Activated T-helper 1 cell treated with Interleukin-2 at 50 U/mL for 16 hours (primary cell): ENCODE measurements at places on chromosomes 5 and 9.

DNA sequence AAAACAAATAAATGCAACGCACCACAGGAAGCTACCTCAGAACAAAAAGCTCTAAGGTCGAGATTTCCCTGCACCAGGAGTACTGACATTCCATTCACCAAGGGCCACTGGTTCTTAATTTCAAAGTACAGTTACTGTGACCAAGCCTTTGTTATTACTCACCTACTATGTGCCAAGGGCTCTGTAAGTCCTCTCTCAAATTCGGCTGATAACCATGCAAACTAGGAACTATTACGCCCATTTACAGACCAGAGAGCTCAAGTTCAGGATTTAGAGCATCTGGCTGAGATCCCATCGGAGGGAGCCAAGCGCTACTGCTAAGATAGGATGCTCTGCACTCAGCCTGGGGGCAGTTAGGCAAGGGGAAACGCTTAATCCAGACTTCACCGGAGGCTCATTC is 5.6 kb downstream of the MYO10 start:
- DNase-seq, result no peak

- no peak for DNase-seq
These were observed 68.2 kb upstream of the TBCA start for GRCh38 chr5:77844373-77844622.

DNA sequence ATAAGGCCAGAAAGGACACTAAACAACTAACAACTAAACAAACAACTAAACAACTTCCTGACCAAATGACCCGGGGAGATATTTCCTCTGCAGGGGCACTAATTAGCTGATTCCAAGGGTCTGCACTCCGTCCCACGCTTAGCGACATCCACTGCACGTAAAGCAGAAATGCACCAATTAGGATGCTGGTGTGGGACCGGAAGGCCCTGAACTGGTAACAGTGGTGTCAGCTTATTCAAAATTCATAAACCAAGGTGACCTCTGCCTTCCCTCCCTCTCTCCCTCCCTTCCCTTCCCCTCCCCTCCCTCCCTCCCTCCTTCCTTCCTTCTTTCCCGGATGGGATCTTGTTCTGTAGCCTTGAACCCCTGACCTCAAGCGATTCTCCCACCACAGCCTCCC is 9.6 kb downstream of the RASGEF1C start:
- no peak for DNase-seq

GRCh38 chr9:80867731-80868130 is 821.6 kb downstream of the TLE1 start:
- DNase-seq, result no peak

DNA sequence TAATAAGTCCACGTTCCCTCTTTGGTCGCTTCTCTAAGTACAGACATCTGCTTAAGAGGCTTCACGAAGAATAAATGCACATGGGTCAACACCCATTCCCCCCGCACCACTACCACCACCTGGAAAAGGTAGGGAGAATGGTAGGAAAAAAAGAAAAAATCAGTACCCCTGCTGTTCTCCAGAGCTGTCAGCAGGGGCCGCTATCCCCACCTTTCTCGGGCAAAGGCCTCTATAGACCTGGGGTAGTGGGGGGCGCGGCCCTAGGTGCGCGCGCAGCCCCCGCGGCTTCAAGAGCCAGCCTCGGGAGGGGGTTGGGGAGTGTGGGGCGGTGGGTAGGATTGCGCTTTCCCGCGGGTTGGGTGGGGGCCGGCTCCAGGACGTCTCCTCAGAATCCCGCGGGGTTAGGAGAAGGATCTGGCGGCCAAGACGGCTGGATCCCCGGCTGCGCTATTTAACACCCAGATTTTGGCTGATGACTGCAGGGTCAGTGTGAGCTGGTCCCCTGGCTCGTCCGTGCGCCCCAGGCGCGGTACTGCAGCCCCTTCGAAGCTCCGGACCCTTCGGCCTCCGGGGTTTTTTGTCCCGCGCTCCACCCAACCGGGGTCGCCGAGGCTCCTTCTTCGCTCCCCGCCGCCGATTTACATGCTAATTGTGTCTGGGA is 1.6 kb upstream of the SEMA6A start:
- DNase-seq, result no peak

- no peak for DNase-seq
These were observed 29.8 kb downstream of the NCS1 start for GRCh38 chr9:130201974-130202373.

- DNase-seq, result no peak
These were observed 282.6 kb downstream of the SMARCA2 start for GRCh38 chr9:2297771-2298170.

DNA sequence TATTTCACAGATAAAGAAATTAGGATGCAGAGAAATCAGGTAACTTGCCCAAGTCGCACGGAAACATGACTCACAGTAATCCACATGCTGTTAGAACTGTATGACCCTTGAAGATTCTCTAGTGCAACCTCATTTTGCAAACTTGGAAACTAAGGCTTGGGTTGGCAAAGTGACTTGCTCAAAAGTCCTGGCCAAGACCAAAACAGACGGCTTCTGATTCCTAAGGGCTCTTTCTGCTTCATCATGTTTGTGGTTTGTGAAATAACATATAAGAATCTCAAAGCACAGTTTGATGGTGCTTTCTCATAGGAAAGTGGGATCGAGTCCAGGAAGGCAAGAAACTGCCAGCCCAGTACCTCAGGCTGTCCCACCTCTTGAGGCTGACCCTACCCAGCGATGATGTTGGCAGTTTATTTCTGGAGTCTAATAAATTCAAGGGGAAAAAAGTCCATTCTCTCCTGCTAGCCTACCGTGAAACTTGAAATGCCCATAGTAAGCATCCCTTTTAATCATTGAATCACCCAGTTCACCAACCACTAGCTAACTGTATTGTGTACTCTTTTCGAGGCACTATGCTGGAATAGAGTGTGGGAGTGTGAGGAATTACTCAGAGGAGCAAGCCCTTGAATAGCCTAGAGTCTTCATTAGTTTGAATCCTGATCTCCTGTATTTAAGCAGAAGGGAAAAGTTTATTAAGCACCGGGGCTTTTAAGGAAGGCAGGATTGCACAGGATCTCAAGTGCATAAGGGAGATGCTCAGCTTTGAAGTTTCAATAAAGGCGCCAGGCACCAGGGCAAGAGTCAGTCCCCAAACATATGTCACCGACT is 14.1 kb downstream of the CAPSL start:
- no peak for DNase-seq

DNA sequence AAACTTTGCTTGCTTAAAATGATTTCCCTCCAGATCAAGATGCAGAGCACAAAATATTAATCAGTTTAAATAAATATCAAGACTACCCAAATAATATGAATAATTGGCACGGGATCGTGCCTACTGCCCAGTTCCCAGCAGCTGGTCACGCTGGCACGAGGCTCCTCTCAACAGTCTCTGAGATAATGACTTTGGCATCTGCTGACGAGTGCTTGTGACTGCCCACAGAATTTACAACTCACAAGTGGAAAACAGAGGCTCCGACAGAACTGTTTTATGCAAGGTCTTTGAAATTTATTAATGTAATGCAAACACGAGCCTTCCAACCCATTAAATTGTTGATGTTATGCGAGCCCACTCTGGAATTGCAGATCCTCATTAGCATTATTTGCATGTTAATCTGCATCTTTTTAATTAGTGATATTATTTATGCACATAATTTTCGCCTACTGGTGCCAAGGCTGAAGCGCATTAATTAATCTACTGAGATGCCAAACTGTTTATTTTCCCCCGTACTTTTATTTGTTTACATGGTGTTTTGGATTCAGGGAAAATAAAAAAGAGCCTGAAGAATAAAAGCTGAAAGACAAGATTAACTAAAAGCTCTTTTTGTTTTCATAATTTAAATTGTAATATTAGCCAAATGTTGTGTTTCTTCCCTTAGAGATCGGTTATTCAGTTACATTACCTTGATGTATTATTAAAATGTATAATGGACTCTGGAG is 369.3 kb upstream of the IRX1 start:
- DNase-seq, result no peak

DNA sequence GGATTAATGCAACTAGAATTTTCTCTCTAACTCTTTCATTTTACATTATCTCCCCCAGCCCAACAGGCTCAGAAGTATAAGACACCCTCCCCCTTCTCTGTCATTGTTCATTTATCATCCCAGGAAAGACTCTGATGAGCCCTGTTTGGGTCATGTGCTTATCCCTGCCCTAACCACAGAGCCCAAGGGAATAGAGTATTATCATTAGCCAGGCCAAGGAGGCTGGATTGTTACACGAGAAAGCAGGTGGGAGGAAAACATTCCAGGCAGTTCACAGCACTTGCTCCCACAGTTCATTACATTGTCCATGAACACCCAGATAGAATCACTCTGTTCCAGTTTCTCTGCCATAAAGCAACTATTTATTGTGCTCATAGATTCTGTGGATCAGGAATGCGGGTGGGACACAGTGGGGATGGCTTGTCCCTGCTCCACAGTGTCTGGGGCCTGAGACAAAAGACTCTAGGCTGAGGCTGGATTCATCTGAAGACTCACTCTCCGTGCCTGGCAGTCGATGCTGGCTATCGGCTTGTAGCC is 59.5 kb upstream of the TMEM215 start:
- no peak for DNase-seq

- DNase-seq, result no peak
These were observed 246.8 kb downstream of the ARRDC3 start for GRCh38 chr5:91136271-91136670.

- DNase-seq, result no peak
These were observed 398.1 kb downstream of the MAN2A1 start for GRCh38 chr5:110087829-110088228.

DNA sequence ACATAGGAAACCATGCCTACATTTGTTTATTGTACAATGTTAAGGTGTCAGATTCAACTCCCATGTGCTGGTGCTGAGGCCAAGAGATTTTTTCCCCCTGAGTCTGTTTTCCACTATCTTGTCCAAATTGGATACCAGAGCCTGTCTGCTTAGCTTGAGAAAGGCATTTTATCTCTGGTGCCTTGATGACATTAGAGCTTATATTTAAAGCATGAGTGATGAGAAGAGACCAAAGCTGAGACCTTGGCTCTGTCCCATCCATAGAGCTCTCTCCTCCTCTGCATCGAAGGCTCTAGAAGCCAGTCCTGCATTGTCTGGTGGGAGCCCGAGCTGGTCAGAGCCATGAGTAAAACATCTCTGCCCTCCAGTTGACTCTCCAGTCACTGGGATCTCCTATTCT is 10.4 kb upstream of the PPP2CA start:
- no peak for DNase-seq

DNA sequence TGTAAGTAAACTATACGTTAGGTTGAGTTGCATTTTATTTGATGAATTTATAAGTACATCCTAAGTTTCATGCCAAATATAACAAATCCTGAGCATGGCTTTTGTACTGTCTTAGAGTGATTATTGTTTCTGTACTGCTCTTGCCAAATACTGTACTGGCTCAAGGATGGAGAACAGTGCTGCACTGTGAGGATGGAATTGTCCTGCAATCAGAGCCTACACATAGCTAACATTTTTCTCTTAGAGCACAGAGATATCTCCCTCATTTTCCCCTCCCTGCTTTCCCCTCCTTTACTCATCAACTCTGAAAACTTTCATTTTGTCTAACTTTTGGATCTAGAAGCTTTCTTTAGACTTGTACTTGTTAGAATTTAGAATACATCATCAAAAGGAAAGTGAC is 28.3 kb downstream of the LRRC70 start:
- no peak for DNase-seq

DNA sequence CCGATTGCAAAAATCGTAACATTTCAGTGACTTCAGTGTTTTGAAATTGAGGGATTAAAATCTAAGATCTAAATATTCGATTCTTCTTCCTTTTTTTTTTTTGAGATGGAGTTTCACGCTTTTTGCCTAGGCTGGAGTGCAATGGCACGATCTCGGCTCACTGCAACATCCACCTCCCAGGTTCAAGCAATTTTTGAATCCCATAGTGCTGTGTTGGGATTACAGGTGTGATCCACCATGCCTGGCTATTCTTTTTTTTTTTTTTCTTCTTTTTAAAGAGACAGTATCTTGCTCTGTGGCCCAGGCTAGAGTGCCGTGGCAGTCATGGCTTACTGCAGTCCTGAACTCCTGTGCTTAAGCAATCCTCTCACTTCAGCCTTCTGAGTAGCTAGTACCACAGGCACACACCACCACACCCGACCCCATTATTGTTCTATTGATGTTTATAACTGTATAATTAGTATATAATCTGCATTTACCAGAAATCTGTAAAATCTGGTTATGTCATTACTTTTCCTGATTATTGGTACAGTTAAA is 42.7 kb downstream of the NSD1 start:
- no peak for DNase-seq

- DNase-seq, result no peak
These were observed 1026.0 kb upstream of the ARRDC3 start for GRCh38 chr5:92409134-92409533.

- DNase-seq, result no peak
These were observed 240.6 kb downstream of the EFNA5 start for GRCh38 chr5:107430071-107430625.

DNA sequence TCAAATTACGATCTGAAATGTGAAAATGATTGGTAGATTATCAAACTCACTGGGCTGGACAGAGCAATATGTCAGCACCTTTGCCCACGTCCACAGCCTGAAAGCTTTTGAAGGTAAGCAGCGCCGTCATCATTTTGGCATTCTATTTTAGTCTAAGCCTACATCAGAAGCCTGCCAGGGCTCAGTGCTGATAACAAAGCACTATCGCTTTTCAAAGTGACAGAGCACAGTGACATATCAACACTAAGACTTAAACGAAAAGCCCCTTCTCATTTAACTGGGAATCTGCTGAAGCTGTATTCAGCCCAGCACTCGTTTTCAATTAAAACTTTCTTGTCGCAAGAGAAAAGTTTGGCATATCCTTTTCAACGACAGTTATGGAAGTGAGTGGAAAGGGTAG is 1076.3 kb downstream of the PTPRD start:
- DNase-seq, result no peak

- DNase-seq, result no peak
These were observed 4.0 kb upstream of the CCL28 start for GRCh38 chr5:43415935-43416802.

- no peak for DNase-seq
These were observed 202.6 kb downstream of the TSSK1B start for GRCh38 chr5:113232221-113232620.

GRCh38 chr9:69617006-69617405 is 55.2 kb downstream of the APBA1 start:
- no peak for DNase-seq

DNA sequence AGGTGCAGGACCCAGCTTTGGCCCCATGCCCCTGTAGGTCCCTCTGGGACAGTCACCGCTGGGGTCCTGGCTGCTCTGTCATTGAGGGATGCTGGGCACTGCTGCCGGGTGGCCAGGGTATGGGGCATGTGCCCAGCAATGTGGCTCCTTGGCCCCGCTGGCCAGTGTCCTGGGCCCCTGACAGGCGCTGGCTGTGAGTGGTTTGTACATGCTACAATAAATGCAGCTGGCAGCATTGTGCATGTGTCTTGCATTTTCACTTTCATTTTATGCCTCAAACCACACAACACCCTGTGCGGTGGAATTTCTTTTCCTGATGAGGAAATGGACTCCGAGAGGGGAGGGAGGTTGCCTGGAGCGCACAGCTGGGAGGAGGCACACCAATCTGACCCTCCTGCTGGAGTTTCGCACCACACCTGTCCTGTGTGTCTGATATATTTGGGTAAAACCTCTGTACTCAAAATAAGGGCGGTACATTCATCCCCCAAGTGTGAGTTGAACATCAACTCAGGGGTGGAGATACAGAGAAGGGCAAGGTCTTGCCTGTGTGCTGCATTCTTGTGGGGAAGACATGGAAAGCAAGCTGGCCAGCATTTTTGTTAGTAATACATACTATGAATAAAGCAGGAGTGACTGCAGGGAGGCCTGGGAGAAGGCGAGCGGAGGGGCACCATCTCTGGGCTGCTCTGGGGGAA is 11.7 kb downstream of the TSPAN17 start:
- no peak for DNase-seq
